ENCODE measurements at places on chromosomes 5 and 9. TPM values are rescaled to one million over a fixed set of nuclear protein-coding genes. Genes with fewer than 3 reads are reported as not detected.

GRCh38 chr5:2722901-2723300, 28.6 kb downstream of the IRX2 start:
- H3K27me3 ChIP-seq: no peaks in the 10 kb centered on the region
- no peaks in the 10 kb centered on the region for H3K36me3 ChIP-seq
- H3K27ac ChIP-seq: no peak overlapping the region
- DNase-seq: no peak
- H3K4me3 ChIP-seq: no peak overlapping the region

DNA sequence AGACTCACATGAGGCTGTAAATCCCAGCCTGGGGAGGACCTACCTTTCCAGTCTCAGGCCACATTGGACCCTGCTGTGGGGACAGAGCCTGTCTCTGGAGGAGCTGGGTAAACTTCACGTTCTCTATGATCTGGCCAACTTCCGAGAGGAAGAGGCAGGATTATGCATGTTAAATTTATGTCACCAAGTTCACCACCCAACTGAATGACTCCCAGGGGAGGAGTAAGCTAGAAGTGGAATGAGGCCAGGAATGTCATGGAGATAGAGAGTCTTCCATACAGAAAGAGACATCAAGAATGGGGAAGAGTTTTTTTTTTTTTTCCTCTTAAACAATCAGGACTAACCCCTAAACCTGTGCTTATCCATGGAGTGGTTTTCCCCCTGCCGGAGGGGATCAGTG, 90.3 kb upstream of the PALM2AKAP2 start:
- no peak for DNase-seq
- no peaks in the 10 kb centered on the region for H3K4me1 ChIP-seq
- no peaks in the 10 kb centered on the region for H3K27me3 ChIP-seq

DNA sequence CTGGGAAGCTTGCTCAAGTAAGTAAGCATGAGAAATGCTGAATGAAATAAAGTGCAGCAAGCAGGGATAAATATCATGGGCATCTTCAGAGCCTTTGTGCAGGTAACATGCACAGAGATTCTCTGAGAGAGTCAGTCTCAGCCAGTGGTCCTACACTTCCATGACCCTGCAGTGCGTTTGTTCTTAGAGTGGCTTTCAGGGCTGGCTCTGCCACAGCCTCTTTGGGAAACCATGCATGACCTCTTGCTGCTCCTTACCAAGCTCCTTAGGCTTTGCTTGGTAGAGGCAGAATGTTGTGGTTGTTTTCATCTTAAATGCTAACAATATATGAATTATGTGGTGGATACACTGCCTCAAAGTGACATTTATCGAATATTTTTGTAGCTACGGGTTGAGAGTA, 5.4 kb downstream of the SYK start:
- no peak for DNase-seq
- no peak overlapping the region for H3K27ac ChIP-seq
- no peak overlapping the region for H3K4me3 ChIP-seq
- peaks cover 7% of the 10 kb centered on the region for H3K4me1 ChIP-seq
- H3K27me3 ChIP-seq: peaks cover 39% of the 10 kb centered on the region

The GRXCR2 gene
- total RNA-seq: not detected

The LCN15 gene
- not detected for total RNA-seq

The IDNK gene
- 5.2 TPM for total RNA-seq

All from esophagus muscularis mucosa (tissue), 4 donors.